ENCODE measurements at places on chromosomes 12 and 14.

DNA sequence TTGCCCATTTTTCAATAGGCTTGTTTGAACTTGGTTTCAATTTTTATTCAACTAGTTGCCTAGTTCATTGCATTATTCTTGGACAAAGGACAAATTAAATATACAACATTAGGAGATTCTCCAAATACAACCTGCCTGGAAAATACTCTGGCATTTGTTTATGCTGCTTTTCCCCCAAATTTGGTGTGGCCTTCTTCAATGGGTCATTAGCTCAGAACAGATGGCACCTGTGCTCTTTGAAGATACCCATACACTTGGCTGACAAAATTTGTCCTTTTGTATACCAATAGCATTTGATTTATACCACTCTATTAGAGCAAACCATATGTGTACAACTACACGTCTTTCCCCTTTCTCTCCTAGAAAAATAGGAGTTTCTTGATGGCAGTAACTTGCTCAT lies 35.7 kb downstream of the WBP11 start:
- no peak for DNase-seq

- DNase-seq, result no peak
Measured at GRCh38 chr12:91327889-91328288, 145.3 kb upstream of the DCN start.

GRCh38 chr12:124764870-124765580 lies 98.6 kb downstream of the SCARB1 start:
- no peak for DNase-seq

GRCh38 chr12:105948331-105948730 lies 190.4 kb downstream of the NUAK1 start:
- no peak for DNase-seq

DNA sequence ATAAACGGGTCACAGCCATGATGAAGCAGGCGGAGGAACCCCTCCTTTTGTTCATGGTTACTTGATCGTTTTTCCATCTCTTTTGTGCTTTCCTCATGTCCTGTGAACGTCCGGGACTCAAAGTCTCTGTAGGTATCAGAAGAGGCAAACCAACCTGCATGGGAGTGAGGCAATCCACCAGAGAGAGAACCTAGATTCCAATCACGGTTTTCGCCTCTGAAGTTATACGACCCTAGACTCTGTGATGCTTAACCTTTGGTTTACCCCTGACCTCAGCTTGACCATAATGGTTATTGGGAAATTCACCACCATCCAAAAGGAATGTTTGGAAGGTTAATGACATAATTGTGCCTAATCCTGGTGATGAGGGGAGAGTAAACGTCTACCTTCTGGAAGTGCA lies 186.8 kb upstream of the PRICKLE1 start:
- no peak for DNase-seq

DNA sequence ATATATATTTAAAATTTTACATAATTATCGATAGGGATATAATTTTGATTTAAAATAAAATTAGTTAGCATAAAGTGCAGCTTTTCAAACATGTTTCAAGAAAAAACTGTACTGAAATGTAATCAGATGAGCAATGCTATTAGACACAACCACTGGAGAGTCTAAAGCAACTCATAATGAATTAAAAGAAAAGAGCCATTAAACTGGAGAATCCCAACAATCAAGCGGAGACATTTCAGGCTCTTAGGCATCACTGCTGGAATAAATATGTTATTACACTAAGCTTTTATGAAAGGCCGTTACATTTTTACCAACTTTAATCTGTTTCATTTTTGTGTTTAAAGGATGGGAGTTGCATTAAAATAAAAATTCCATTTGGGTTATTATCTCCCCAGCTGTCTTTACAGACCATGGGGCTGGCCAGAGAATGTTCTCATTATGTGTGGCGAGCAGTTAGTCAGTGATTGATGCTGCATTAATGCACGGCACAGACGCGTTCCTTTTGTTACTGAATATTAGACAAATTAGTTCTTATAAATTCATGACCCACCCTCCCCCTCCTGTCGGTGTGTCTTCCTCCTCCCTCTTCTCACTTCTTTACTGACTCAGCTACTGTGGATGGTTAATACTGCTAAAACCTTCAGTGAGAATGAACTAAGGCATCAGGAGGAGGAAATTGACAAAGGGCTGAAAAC lies 156.8 kb downstream of the PDZRN4 start:
- no peak for DNase-seq

GRCh38 chr12:90909069-90909770 lies 45.8 kb downstream of the CCER1 start:
- DNase-seq, result no peak

GRCh38 chr14:95667249-95667693 lies 19.0 kb upstream of the TCL1B start:
- DNase-seq, result no peak

DNA sequence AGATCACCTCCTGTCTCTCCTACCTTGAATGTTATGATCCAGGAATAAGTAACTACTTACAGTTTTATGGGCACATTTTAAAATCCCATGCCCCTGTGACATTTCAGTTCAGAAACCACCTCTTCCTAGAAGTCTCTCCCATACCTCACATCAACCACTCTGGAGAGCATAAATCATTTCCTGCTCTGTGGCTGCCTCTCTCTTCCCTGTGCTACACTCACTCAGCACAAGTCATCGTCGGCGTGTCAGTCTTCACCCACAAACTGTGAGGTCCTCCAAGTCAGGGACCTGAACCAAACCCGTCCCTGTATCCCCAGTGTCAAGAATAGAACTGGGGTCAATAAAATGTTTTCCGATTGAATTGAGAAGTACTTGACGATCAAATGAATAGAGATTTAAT lies 863.3 kb downstream of the BCL11B start:
- no peak for DNase-seq

- no peak for DNase-seq
Measured at GRCh38 chr12:22536971-22537544, 7.3 kb downstream of the C2CD5 start.

- DNase-seq, result no peak
Measured at GRCh38 chr14:21069388-21070082, 569 bp upstream of the ARHGEF40 start.

GRCh38 chr12:29733060-29733459 lies 50.7 kb downstream of the TMTC1 start:
- DNase-seq, result no peak

DNA sequence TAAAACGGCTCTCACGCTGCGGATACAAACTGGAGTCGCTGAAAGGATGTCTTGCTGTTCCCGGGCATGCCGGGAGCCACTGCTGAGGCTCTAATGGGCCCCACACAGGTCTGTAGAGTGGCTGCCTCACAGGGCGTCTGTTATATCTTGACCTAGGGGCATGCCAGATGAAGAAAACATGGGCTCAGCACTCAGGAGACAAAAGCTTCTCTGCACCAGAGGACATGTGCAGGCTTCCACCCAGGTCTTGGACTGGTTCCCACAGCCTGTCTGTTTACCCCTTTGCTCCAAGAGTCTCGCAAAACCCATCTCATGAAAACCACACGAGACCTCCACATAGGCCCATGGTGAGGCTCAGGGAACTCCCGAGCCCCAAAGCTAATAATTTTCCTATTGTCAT lies 134.2 kb downstream of the RPS29 start:
- DNase-seq, result no peak

DNA sequence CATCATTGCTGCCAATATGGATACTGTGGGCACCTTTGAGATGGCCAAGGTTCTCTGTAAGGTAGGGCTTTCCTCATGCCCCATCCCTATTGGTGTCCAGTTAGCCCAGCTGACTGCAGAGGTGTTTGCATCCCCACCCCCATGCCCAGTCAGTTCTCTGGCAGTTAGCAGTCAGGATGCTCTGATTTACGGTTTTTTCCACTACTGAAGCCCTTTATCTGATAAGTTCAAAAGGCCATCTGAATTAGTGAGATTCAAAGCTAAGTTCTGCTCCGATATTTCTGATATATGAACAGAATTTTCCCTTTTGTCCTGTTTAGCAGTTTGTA lies 773 bp downstream of the GMPR2 start:
- DNase-seq, result no peak

DNA sequence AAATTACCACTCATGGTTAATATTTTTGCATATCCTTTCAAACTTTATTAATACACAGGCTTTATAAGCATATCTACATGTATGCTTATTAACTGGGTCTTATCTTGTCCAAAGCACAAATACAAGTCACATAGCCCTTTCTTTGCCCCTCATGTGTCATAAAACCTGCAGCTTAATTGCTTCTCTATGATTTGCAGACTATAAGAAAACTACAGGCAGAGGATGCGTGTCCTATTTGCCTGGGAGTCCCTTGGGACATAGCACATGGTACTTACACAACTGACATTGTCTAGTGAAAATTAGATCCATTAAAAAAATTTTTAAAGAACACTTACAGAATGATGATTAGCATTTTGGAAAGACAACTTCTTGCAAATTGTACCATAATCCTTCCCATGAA lies 190.5 kb upstream of the PLEKHA5 start:
- DNase-seq, result no peak

GRCh38 chr12:2607881-2608607 lies 186.7 kb upstream of the FKBP4 start:
- DNase-seq, result no peak

DNA sequence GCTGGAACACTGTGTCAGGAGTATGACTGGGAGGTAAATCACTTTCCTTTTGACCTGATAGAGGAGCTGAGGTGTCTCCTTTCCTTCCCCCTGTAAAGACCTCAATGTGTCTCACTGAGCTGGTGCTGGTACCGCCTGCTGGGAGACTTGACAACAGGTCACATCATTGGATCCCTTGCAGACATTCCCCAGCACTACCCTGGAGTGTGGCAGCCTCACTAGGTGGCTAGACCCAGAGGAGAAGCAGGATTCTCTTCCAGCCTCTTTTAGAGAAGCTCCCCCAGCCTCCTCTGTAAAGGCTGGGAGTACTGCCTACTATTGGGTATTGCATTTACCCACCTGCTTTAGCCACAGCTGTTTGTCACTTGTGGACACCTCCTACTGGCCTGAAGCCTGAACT lies 223.9 kb downstream of the ADGRD1 start:
- no peak for DNase-seq
